Aorta (tissue), 5 donors: ENCODE measurements at places on chromosomes 4 and X.

DNA sequence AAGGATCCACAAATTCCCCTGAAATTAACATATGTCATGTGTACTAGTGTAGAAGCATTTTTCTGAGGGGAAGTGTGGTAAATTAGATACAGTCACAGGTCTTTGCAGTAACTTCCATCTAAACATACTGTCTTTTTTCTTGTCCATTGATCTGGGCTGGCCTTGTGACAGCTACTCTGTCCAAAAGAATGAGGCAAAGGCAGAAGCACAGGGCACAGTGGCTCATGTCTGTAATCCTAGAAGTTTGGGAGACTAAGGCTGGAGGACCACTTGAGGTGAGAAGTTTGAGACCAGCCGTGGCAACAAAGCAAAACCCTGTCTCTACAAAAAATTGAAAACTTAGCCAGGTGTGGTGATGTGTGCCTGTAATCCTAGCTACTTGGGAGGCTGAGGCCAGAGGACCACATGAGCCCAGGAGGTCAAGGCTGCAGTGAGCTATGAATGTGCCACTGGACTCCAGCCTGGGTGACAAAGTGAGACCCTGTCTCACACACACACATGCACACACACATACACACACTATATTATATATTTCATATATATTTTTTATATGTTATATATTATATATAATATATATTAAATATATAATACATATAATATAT lies 47.6 kb downstream of the HAND2 start:
- no peak for DNase-seq

DNA sequence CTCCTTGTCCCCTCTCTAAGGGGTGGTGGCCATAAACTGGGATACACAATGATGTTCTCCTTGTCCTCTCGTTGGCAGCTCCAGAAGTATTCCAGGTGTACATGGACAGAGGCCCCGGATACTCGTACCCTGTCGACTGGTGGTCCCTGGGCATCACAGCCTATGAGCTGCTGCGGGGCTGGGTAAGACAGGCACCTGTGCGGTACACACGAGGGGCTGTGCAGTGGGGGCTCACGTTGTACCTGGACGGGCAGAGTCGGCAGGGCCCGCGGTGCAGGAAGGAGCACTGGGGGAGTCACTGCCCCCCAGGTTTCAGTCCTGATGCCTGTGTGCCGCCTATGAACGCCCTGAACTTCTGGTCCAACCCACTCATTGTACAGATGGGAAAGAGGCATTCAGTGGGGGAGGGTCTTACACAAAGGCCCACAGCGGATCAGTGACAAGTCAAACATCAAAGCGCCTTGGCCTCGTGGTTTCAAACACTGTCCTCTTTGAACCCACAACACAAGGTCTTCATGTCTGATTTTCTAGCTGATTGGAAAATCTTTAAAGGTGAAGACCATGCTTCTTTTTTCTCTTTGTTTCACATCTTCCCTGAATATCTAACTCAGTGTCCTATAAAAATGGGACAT lies 261.6 kb downstream of the EVC2 start:
- DNase-seq = no peak

DNA sequence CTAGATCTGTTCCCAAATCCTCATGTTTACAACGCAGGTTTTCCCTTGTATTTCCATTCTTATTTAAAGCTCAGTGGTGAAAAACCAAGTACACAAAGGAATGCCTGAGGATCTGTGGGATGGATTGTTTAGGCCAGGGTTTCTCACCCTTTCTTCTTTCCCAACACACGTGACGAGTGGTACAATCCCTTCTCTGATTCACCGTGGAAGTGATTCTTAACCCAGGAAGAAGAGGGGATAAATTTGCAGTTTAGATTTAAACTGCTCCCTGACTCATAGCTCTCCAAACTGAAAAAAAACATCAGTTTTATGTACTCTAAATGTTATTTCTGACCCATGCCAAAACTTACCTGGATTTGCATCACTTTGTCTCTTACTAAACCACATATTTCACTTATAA lies 17.0 kb downstream of the PAQR3 start:
- no peak for DNase-seq

DNA sequence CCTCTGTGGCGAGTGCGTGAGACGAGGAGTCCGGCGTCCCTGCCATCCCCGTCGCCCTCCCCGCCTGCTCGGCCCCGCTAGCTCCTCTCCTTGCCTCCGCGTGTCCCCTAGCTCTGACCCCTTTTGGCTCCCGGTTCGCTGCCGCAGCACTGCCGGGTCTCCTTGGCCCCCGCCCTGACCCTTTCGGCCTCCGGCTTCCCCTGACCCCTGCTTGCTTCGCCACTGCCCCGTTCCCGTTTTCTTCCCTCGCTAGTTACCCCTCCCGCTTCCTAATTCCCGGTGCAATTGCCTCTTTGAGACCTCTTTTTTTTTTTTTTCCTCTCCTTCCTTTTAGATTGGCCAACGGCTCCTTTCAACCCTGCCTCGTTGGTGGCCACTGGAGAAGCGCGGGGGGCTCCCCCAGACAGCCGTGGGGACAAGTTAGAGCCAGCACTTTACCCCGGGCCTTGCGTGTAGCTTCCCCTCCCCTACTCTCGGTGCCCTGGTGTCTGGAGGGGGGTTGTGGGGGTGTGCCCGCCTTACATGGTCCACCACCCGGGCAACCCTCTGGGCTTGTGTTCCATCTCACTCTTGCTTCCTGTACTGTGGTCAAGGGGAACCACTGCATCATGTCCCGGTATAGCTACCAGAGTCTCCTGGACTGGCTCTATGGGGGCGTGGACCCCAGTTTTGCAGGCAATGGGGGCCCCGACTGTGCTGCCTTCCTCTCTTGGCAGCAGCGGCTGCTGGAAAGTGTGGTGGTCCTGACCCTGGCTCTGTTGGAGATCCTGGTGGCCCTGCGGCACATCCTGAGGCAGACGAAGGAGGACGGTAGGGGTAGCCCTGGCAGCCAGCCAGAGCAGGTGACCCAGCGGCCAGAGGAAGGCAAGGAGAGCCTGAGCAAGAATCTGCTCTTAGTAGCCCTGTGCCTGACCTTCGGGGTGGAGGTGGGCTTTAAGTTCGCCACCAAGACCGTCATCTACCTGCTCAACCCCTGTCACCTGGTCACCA lies 548 bp downstream of the TMEM164 start:
- DNase-seq = no peak

GRCh38 chr4:2062808-2063524 lies 3.8 kb downstream of the NAT8L start:
- DNase-seq = no peak

DNA sequence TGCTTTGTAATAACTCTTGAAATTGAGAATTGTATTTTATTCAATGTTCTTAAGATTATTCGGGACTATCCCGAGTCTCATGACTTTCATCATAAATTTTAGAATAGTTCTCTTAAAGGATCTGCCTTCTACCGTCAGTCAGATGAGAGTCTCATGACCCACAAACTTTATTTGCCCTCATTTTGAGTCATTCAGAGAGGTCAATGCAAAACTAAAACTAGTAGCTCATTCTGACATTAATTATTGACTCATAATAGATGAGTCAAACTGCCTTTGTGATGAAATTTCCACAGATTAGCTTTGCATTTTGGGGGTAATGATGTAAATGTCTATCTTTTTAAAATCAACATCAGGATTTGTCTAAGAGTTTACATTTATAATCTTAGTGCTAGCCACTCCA lies 1527.3 kb downstream of the TECRL start:
- no peak for DNase-seq

DNA sequence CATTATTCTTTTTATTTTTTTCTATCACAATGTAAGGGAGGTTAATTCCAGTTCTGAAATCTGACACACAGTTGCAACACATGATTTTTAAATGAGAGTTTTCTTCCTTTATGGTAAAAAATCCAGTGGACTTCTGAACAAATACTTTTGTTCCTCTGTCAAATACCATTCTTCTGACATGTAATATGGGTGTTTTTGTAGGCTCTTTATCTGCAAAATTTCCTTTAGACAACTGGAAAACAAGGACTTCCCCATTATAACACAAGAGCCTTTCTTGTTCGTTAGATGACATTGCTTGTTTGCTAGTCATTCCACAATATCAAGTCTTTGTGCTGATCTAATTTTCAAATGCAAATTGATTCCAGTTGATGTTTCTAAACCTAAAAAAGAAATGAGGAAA lies 7.7 kb downstream of the FANCB start:
- no peak for DNase-seq

- no peak for DNase-seq
These were observed 2.1 kb downstream of the KLHL34 start for GRCh38 chrX:21655901-21656586.

DNA sequence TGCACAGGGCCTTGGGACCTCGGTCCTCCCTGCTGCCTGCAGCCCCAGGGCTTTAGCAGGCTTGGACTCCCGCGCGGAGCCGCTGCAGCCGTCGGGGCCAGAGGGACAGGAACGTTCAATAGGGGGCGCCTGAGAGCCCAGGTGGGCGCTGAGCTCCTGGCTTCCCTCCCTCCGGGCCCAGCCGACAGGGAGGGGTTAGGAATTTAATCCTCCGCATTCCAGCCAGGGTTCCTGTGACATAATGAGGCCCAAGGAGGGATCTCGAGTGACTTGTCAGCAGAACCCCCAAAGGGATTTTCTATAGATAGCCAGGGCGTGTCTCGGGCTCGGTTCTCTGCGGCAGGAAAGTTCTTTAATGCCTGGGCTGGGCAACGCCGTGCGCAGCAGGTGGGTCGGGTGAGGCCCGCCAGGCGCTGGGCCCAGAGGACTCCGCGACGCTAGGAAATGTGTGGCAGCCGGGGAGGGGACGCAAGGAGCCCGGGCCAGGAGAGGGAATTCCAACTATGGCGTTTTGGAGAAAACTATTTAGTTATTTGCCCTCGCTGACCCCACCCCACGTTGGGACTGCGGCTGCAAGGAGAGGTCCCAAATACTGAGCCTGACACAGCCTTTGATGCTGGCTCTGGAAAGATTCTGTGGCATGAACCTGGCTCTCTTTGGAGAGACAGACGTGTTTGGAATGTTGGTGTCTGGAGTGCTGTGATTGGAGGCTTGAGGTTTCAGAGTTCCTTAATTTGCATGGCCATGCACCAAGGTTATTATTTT lies 285.2 kb upstream of the GATB start:
- peak; percentile 60 for DNase-seq

GRCh38 chr4:168472920-168473319 lies 7.4 kb downstream of the DDX60L start:
- no peak for DNase-seq

- DNase-seq = no peak
These were observed 98.4 kb downstream of the AREG start for GRCh38 chr4:74543231-74543781.

GRCh38 chrX:68666580-68666979 lies 19.1 kb downstream of the STARD8 start:
- peak; percentile 66 for DNase-seq

GRCh38 chrX:63471004-63471403 lies 119.9 kb upstream of the SPIN4 start:
- no peak for DNase-seq

DNA sequence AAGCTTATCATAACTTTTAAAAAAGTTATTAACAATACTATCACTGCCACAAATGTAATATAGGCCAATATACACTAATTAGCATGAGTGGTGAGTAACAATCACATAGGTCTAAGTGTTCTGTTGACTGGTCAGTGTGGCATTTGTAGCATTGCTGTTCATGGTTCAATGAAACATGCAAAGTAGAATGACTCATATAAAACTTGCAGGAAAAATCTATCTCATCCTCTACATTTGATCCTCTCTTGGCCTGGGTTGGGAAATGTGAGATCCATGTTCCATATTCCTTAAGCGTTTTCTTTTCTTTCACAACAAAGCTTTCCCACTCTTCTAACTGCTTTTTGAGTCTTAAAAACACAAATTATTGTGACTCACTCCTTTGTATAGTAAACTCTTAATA lies 1418.7 kb downstream of the FSTL5 start:
- no peak for DNase-seq

DNA sequence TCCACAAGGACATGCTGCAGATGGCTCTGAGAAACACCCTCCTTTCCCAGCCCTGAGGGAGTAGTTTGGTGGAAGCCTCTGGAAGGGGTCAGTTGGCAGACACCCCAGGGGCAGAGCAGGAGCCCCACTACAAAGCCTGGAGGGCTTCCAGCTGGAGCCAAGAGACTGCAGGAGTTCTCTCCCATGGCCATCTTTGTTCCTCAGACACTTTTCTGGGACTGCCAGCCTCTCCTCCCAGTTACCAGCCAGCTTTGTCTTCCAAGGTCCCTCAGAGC lies 91.0 kb upstream of the PJA1 start:
- DNase-seq = no peak

DNA sequence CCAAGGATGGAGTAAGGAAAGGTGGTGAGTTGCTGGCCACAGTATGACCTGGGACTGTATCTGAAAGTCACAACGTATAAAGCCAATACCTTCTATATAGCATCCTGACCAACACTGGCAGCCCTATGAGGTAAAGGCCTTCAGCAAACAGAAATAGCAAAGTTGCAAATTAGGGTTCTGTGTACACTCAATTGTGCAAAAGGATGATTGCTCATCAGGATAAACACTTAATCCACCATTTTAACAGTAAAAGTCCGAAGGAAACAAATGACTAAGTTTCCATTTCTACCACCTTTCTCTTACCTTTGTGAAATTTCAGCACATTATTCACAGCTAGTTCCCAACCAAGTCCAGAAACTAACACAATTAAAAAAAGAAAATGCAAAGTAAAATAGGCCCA lies 1.4 kb upstream of the FNIP2 start:
- no peak for DNase-seq

GRCh38 chr4:88630756-88631155 lies 38.5 kb downstream of the HERC3 start:
- DNase-seq = no peak

DNA sequence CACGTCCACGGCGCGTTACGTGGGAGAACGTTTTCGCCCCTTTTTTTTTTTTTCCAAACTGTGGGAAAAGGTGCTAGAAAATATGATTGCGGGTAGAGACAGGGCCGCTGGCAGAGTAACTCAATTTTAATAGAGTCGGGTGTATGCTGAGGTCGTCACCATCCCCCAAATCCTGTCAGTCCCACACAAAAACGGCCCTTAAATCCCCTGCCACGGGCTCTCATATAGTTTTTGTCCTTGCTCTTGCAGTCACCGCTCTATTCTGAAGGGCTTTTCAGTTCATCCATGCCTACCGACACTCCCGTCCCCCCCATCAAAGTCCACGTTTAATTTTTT lies 796 bp upstream of the MED14 start:
- no peak for DNase-seq

- DNase-seq = no peak
These were observed 135.3 kb downstream of the SHROOM3 start for GRCh38 chr4:76570141-76570973.

- DNase-seq = no peak
These were observed 392.8 kb downstream of the GPM6A start for GRCh38 chr4:175419236-175419718.

DNA sequence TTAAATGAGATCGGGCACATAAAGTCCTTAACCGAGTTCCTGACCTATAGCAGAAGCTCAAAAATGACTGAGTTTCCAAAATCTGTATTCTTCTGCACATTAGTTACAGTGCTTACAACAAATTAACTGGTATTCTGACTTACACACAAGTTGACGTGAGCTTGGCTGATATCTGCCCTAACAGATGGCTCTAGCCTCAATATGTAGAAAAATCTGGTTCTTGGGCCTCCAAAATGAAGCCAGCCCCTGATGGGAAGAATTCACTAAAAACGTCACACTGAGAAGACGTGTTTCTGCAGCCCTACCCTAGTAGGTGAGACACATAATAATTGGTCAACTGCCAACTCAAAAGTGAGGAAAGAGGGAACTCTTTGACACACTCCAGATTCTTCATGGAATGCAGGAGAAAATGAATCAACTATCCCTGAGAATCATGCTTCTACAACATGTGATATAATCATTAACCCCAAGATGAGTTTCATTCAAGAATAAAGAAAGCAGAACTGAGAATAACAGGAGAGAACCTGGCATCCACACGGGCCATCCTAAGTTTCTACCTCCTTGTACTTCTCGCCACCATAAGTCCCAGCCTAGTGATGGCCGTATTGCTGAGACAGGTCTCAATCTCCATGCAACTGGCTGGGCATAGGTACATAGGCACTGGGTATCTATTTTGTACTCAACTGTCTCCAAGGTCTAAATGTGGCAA lies 8.2 kb downstream of the STX18 start:
- no peak for DNase-seq
